ENCODE measurements at places on chromosomes 1 and 21.

DNA sequence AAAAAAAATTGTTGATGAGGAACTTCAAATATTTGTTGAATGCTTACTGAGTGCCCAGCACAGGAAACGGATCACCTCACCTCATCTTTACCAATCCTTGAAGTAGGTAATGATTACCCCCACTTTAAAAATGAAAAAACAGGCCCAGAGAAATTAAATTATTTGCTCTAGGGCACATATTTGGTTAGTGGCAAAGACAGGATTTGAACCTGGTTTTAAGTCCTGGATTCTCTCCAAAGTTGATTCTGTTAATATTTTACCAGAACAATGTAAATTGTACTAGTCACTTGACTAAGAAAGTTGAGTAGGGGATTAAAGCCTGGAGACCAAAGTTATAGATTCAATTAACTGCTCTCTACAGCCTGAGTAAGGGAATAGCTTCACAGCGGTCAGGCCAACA lies 97.9 kb downstream of the GIPC2 start:
- no peak for DNase-seq

- peak; percentile 36 for DNase-seq
Observed at GRCh38 chr21:25936776-25937175, 202.0 kb downstream of the GABPA start.

DNA sequence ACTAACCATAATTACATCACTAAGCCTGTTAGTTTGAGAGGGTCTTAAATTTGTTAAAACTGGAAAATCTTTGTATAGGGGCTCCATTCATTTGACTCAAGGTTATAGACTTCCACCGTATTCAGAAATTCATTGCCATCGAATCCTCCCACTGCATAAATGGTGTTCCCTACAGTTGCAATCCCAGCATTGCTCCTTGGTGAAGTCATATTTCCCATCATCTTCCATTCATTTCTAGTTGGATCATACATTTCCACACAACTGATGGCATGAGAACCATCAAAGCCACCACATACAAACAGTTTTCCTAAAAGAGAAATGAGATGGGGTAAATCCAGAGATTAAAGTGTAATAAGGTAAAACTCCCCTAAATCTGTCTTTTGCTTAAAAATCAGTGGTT lies 19.1 kb downstream of the IVNS1ABP start:
- no peak for DNase-seq

- peak; percentile 89 for DNase-seq
Observed at GRCh38 chr1:115168026-115168425, 78.7 kb upstream of the TSPAN2 start.

DNA sequence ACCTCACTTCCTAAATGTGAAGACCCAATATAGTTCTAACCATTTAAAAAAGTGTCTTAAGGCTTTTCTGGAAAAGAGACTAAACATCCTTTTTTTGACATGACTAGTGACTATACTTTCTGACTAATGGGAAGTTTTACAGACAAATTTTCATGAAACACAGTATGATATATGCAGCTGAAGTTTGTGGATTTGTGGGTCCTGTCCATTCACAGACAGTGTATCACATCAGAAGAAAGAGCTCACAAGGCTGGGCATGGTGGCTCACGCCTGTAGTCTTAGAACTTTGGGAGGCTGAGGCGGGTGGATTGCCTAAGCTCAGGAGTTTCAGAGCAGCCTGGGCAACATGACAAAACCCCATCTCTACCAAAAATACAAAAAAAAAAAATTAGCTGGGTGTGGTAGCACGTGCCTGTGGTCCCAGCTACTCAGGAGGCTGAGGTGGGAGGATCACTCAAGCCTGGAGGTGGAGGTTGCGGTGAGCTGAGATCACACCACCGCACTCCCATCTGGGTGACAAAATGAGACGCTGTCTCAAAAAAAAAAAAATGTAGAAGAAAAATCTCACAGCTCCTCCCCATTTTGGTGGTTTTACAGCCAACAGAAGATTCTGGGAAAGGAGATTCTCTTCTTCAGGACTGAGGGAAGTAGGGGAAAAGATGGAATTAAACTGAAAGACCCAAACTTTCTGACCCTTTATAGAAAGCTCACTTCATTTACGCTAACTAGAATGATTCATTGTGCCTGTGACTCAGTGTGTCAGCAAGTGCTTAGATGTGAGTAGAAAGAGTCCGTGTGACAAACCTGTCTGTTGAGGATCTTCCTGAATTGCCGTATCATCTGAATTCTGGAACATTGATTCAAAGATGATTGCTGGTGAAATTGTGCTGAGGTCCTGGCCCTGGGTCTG lies 15.2 kb upstream of the YRDC start:
- DNase-seq = peak; percentile 59

DNA sequence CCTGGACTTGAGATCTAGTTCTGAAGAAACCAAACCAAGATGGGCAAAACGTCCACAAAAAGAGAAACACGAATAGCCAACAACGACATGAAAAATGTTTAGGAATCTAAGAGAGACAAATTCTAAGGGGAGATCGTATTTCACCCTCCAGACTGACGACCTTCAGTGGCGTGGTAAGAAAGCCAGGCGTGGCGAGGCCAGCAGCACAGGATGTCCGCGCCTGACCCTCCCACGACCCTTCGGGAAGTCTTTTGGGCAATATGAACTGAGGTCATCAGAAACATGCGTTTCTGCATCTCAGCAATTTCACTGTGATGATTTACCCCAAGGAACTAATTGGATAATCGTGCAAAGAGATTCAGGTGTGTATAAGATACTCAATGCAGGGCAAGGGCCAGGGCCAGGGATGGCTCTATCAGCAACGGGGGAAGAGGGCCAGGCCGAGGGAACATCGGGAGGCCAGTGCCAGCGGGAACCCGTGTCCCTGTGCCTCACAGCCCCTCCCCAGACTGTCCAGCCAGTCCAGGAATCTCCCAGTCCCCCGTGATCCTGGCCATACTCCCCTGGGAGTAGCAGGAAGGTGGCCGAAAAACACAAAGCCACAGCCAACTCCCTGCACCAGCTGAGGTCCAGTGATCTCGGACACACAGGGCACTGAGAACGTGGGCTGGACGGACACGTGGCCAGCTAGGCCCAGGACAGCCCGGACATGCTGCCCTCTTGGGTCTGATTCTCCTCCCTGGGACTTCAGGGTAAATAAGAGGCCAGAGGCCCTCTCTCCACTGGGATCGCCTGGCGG lies 53.6 kb upstream of the ADARB1 start:
- no peak for DNase-seq

GRCh38 chr1:6281511-6282402 lies 20.9 kb upstream of the GPR153 start:
- no peak for DNase-seq

GRCh38 chr1:86084998-86085397 lies 71.6 kb downstream of the COL24A1 start:
- DNase-seq = peak; percentile 32

- DNase-seq = no peak
Observed at GRCh38 chr1:91799159-91799558, 86.8 kb downstream of the TGFBR3 start.

GRCh38 chr21:39105341-39105765 lies 77.9 kb downstream of the PSMG1 start:
- no peak for DNase-seq

DNA sequence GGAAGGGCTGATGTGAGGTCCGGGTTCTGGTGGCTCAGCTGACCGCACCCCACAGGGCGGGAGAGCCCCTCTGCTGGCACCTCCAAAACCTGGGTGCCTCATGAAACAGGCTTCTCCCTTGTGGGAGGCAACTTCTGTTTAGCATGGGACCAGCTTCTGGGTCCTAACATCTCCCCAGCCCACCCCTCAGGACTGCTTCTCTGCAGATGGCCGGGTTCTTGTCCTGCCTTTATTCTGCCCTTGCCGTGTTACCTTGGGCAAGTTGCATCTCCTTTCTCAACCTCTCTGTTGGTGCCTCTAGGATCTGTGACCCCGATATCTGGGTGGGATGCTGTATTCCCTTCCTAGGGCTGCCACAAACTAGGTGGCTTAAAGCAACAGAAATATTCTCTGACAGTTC lies 15.0 kb upstream of the TTC22 start:
- no peak for DNase-seq

DNA sequence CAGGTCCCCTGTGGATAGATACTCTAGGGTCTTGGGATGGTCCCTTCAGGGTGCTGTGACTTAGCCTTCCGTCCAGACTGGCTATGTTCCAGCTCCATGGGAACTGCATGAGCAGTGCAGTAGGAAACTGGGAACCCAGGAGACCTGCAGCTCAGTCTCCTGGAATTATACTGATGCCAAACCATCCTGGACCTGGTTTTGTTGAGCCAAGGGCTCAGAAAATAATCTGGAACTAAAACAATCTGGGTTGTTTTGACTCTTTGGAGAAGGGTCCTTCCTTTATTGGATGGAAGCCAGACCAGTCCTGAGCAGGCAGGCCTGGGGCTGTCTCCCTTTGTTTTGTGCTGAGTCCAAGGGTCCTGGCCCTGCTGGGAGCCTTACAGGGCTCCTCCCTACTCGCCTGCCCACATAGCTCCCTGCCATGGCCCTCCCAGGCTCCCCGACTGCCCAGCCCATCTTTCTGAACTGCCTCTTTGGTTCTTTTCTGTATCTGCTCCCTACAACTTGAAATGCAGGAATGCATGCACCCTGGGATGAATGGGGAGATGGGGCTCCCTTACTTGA lies 1.2 kb downstream of the IPO13 start:
- DNase-seq = no peak

GRCh38 chr1:227654431-227654830 lies 80.7 kb downstream of the JMJD4 start:
- no peak for DNase-seq

DNA sequence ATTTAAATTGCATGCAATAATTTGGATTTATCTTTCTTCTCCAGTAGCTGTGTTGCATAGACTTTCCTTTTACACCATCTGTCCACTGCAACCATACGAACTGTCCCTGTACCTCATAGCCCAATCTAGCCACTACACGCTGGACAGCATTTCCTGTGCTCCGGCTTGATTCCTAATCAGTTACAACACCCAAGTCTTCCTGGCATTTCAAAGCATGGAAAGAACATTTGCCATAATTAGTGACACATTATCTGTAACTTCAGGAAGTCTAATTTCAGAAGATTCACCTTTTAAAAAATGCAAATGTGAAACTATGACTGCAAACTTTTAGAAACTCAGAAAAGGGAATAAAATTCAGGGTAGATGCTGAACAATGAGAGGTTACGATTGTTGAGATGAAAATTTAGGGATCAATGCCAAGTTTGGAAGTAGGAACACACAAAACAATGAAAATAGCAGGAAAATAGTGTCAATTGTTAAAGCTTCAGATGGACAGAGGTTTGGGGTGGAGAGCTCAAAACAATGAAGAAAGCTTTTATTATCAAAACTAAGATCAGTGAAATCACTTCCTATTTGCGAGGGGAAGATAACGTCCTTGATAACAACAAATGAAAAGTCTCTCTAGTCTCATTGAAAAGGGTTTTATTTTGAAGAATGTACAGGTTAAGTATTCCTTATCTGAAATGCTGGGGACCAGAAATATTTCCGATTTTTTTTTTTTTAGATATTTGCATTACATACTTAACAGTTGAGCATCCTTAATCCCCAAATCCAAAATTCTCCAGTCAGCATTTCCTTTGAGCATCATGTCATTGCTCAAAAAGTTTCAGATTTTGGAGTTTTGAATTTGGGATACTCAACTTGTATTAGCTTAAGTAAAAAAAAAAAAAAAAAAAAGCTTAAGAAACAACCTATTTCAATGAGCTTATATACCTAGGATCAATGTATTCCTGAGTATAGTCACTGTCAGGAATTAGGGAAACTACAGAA lies 107.3 kb downstream of the FNBP1L start:
- no peak for DNase-seq

DNA sequence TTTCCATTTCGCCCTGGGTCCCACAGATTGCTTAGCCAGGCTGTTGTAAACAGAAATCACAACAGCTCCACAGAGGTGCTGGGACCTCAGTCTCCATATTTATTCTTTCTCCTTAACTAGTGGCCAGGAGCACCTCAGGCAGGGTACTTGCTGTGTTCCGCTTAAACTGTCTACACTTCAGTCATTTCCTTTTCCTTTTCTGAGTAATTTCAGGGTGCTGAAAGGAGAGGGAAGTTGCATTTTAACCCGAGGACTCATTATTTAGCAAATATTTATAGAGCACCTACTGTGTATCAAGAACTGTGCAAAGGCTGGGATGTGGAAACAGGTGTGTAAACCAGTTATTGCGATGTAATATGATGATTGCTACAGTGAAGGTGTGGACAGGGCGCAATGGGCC lies 41.9 kb downstream of the ACP6 start:
- no peak for DNase-seq

- no peak for DNase-seq
Observed at GRCh38 chr1:94753171-94753972, 66.8 kb upstream of the SLC44A3 start.

GRCh38 chr1:34639701-34640100 lies 115.1 kb upstream of the GJB5 start:
- DNase-seq = no peak

GRCh38 chr1:210747112-210747511 lies 386.8 kb downstream of the KCNH1 start:
- no peak for DNase-seq

DNA sequence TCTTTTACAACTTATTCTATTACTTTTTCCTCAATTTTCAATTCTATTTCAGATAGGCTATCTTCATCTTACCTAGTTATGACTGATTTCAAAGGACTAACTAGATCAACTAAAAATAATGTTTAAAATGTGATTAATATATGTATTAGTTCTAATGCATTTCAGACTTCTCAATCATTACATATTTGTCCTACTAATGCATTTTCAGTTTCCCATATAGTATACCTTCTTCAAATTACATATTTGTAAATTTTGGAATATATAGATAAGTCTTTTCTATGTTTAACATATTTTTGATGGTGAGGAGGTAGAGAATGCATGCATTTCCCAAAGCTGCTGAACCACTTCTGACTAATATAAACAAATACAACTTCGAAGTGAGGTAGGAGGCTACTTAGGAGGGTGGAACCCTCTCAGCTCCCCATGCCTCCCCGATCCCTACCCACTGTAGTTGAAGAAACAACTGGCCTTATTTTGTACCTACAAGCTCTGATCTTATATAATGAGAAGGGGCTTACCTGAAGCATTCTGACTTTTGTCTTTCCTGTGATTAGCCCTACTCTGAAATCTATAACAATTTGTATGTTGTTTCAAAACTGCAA lies 1.7 kb downstream of the TRMT1L start:
- peak; percentile 80 for DNase-seq

DNA sequence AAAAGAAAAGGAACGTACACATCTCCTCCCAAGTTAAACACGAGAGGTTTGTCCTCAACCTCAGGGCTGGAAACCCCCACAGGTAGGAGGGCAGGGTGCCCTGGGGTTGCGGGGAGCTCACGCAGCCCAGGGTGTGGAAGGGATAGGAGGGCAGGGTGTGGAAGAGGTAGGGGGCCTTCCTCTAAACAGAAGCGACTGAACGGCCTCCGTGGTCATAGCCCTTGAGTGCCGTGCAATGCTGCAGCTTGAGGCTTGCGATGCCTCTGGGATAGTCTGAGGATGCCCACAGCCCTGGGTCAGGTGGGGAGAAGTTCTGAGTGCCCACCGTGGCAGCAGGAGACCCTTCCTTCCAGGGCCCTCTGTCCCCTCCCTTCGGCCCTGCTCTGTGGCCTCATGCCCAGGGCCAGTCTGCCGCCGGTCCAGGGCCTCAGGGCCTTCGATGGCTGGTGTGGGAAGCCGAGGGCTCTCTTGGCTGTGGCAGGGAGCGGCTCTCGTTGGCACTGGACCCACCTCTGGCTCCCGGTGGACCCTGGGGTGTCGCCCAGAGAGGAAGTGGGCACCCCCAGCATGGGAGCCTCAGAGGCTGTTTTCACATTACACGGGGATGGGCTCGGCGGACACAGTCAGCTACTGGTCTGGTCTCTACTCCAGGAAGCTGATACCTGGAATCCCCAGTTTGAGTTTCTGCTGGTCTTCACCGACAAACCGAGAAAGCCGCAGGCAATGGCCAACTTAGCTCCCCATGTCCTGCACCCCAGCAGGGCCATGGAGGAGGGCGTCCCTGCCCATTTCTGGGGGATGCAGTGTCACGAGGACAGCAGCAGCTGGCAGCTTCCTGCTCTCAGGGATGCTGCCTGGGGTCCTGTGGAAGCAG lies 6.4 kb upstream of the CDK11B start:
- DNase-seq = no peak
